CD4-positive, alpha-beta T cell treated with Interleukin-4 for 4 hours (primary cell): ENCODE measurements at places on chromosomes 7 and 10.

GRCh38 chr10:115861455-115861854 lies 411.6 kb downstream of the GFRA1 start:
- no peak for DNase-seq

- no peak for DNase-seq
Observed at GRCh38 chr10:89829887-89830269, 128.5 kb downstream of the KIF20B start.

DNA sequence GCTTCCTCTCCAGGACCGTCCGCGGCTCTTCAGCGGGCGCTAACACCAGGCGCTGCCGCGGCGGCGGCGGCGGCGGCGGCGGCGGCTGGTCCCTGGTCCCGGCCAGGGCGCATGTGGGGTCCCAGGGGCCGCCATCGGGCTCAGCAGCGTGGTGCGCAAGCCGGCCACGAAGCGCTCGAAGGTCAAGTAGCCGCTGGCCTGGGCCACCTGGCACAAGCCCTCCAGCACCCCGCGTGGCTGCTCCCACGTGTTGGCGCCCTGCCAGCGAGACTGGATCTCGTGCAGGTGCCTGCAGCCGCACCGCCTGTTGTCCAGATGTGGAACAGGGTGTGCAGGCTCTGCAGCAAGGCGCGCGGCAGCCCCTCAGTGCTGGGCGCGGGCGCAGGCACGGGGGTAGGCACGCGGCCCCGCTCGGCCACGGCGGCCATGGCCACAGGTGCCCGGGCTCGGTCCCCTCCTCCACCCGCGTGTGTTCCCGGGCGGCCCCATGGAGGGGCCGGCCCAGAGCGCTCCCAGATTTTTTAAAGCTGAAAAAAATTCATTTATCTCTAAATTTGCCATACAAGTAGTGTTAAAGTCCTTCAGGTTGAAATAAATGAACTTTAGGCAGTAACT lies 884.2 kb upstream of the ZNF722 start:
- DNase-seq, result no peak

GRCh38 chr10:13528123-13528874 lies 515 bp downstream of the BEND7 start:
- DNase-seq, result no peak

- DNase-seq, result no peak
Observed at GRCh38 chr10:34177445-34177844, 637.7 kb downstream of the PARD3 start.
